ENCODE measurements at places on chromosomes 6 and 20.

- DNase-seq, result no peak
Measured at GRCh38 chr6:22357724-22358189, 60.9 kb upstream of the PRL start.

- no peak for DNase-seq
Measured at GRCh38 chr20:58142843-58143185, 85.6 kb downstream of the ANKRD60 start.

DNA sequence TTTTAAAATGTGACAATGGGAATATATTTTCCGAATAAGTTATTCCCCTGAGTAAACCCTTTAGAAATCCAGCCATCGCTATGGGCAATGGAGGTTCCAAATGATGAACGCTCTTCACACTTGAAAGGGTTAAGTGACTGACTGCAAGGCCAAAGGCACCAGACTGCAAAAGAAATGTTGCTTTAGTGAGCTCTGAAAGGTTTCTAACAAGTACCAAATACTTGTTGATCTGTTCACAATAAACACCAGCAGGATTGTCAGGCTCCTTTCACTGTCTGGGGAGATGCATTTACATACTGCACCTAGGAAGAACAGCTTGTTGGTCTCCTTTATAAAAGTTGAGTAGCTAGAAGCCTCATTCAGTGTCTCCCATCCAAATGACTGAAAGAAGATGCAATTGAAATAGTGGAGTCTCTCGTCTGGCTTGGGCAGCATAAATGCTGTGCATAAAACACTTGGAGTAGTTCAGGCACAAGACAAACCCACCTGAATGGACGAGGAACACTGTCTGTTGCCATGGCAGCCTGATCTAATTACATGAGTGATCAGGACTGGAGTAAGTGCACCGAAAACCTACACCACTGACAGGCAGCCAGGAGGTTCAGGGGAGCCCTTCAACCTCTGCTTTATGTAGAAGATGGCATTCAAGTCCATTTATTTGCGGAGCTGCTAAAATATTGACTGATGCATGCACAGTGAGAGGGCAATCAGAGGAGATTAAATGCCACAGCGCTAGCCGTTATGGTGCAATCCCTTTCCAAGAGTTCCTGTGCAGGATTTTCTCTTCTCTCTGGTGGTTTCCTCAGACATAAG lies 2.9 kb downstream of the ATXN1 start:
- peak; percentile 58 for DNase-seq

DNA sequence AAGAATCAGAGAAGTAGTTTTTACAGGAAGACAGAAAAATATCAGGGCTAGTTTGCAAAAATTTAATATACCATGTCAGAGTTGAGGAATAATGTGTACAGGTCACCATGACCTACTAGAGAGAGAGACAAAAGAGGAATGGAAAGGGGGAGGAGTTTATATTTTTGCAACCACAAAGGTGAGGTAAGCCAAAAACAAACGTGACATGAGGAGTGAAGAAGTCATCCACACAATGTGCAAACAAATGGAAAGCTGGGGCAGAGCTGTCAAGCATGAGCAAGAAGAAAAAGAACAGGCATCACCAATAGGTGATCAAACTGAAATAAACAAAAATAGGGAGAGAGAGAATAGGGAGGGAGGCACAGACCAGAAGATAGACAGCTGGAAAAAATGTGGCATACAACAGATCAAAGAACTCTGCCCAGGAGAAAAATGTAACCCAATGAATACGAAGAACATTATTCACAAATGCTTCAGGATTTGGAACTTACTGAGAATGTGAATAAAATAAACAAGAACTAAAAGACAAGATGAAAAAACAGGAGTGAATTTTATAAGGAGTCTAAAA lies 15.5 kb downstream of the RARS2 start:
- no peak for DNase-seq

DNA sequence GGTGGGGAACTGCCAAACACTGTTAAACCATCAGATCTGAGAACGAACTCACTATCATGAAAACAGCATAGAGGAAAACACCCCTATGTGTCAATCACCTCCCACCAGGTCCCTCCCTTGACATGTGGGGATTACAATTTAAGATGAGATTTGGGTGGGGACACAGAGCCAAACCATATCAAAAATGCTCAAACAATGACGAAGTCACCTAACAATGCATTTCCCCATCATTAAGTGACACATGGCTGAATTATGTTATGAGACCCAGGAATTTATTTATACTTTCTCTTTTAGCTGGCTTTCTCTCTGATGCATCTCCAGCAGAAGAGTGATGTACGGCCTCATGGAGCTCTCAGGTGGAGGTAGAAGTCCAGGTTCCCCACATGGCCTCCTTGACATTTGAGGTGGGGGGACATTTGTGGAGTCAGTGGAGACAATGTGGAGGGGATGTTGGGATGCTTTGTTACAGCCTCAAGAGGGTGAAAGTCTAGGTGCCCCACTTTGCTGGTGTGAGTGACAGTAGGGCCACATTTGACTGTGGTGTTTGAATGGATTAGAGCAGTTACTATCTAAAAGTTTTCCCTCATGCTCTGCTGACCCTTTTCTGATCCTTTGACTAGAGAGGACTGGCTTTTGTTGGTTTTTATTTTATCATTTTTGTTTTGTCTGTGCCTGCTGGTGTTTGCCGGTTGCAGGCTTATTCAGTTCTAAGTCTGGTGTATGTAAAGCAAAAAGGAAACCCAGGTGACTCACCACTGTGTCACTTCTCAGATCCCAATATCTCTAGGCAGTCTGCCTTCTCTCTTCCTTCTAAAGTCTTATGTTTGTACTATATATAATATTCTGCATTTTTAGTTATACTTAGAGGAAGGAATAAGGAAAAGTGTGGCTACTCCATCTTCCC lies 18.5 kb upstream of the DCBLD1 start:
- DNase-seq, result peak; percentile 68

DNA sequence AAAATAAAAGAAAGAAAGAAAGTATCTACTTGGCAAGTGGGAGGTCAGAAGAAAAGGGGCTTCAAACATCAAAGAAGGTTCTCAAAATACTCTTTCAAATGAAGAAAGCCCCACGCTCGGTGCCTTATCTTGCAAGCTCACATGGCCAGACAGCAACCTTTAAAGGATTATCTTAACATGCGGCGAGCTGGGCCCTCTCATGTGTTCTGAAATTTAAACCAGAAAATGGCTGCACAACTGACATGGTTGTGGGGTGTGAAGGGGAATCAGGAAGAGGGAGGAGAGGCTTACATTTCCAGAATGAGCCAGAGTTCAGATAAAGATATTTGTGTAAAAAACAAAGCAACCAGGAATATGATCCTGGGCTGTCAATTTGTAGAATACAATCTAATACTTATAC lies 363.1 kb downstream of the PRKN start:
- no peak for DNase-seq

DNA sequence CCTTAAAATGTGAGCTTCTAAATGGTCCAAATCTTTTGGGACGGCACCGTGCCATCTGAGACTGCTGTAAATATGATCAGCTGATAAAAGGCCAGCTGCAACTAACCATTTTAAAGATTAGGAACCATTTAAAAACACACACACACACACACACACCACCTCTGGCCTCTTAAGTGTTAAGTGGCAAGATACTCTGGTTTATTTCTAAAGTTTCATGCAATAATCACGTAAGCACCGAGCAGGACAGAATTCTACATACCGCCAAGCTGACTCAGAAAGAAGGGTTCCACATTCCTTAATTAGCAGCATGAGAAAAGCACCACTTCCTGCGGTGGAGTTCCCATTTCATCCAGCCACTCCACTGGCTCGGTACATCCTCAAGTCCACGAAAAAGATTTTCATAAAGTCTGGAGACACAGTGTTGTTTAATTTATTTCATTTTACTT lies 17.8 kb upstream of the ZNF217 start:
- peak; percentile 97 for DNase-seq

DNA sequence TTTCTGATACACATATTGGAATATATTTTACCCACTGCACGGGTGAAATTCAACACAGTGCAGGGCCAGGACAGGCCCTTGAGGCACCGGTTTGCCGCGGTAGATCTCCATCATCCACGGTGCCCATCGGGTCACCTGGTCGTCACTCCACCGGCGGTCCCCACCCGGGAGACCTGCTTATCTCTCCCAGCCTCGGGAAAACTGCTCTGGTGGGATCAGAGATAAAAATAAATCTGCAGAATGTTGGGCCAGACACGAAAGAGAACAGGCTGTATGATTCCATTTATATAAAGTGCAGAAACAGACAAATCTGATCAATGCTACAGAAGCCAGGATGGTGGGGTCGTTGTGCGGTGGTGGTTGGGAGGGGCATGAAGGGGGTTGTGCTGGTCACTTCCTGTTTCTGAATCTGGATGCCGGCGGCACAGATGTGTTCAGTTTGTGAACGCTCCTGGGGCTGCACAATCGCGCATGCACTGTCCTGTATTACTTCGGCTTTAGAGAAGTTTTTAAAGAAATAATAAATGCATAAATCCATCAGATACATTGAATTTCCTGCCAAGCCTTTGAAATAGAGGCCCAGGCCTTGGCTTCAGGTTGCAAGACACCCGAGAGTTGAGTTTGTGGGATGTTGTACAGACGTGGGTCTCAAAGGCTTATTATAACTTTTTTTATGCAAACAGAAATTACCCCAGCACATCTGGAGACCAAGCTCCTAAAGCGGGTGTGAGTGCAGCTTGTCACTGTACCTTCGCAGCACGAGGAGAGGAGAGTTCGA lies 54.3 kb downstream of the ANKRD60 start:
- DNase-seq, result no peak

GRCh38 chr6:37696220-37696840 lies 1.4 kb downstream of the MDGA1 start:
- peak; percentile 40 for DNase-seq

GRCh38 chr6:44626616-44627015 lies 239.1 kb downstream of the CDC5L start:
- no peak for DNase-seq
